LHCN-M2 (cell line): ENCODE measurements at places on chromosomes 1 and 21. TPM values are rescaled to one million over a fixed set of nuclear protein-coding genes. Genes with fewer than 3 reads are reported as not detected.
A peak's percentile ranks its signal among the peaks of the same experiment; 100 is the strongest.

The KIF14 gene
- total RNA-seq, result 27.1 and 29.7 TPM in 2 replicates

The OR2T2 gene
- not detected in 2 replicates for total RNA-seq

The SLC22A15 gene
- total RNA-seq, result 3.4 and 4.6 TPM in 2 replicates

The LCE1B gene
- not detected in 2 replicates for total RNA-seq

The C1orf216 gene
- 30.5 and 31.3 TPM in 2 replicates for total RNA-seq

The CFHR1 gene
- total RNA-seq, result not detected in 2 replicates

The KCNQ4 gene
- total RNA-seq, result 0.06 and 0.63 TPM in 2 replicates

The SPRR1A gene
- total RNA-seq, result not detected in 2 replicates

The PKN2 gene
- total RNA-seq, result 28.8 and 32.5 TPM in 2 replicates

The MACF1 gene
- 261 and 366 TPM in 2 replicates for total RNA-seq

The DEPDC1 gene
- total RNA-seq, result 134 and 141 TPM in 2 replicates

- DNase-seq, result no peak
Measured at GRCh38 chr1:233240371-233240770, 55.2 kb downstream of the PCNX2 start.

- DNase-seq, result no peak
Measured at GRCh38 chr1:22276396-22276748, 133.5 kb upstream of the WNT4 start.

- DNase-seq, result no peak
Measured at GRCh38 chr1:227919906-227920305, 27.8 kb downstream of the WNT9A start.

DNA sequence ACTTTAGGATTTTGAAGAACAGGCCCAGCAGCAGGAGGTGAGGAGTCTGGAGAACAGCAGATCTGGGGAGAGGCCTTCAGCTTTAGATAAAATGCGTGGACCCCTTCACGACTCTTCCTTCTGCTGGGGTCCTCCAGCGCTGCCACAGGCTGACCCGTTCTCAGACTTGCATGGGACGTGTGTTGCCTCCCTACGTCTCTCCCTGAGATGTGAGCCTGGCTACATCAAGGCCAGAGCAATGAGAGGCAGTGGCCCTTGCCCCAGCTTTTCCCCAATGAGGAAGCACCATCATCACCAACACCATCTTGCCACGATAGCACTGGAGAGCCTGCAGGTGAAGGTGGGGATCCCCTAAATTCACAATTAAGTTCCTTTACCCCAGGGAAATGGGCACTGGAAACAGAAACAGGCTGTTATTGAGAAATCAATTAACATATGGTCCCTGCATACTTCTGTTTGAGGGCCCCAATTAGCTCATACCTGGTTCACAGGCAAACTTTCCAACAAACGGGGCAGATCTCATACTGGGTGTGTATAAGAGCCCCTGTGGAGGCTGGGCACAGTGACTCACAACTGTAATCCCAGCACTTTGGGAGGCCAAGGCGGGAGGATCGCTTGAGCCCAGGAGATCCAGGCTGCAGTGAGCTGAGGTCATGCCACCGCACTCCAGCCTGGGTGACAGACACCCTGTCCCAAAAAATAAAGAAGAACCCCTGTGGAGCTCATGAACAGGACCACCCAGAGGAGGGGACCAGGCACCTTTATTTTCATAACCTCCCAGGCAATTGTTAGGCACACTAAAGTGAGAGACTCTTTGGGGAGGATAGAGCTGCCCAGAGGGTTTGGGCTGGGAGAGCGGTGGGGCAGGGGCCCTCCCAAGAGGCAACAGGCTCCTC is 12.1 kb upstream of the ADAMTSL4 start:
- DNase-seq, result no peak

DNA sequence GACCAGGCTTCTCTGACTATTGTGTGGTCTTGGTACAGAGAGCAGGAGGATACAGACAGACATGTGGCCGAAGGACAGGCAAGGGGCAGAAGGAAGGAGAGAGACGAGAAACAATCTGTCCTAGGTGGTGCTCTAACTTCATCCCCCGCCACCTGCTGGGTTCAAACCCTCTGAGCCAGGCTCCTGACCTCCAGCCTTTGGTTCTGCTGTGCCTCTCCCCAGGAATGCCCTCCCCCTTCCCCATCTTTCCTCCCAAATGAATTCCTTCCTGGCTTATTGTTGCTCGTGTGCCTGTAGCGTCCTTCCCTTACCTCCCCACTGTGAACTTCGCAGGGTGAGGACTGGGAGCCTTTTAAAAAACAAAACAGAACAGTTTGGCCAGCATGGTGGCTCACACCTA is 5.4 kb downstream of the TCEA3 start:
- no peak for DNase-seq

DNA sequence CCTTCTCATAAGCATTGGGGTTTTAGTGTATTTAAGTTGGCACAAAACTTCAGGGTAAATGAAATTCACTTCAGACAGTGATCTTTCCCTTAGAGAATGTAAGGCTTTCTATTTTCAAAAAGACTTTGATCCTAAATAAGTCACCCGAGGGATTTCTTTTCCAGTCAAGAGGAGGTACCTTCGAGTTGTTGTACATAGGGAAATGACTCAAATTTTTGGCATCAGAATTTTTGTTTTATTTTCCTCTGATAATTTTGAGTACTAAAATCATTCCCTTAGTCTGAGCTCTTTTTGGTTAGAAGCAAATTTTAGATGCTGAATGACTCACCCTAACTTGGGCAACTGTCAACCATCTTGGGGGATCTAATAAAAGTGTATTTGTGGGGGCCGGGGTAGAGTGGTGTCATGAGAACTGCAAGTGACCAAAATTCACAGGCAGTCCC is 193.9 kb downstream of the DHRS3 start:
- peak; percentile 63 for DNase-seq

- peak; percentile 96 for DNase-seq
Measured at GRCh38 chr1:72282271-72283021, at the start of gene NEGR1. NEGR1 (minus strand) TSS chr1:72282539.

DNA sequence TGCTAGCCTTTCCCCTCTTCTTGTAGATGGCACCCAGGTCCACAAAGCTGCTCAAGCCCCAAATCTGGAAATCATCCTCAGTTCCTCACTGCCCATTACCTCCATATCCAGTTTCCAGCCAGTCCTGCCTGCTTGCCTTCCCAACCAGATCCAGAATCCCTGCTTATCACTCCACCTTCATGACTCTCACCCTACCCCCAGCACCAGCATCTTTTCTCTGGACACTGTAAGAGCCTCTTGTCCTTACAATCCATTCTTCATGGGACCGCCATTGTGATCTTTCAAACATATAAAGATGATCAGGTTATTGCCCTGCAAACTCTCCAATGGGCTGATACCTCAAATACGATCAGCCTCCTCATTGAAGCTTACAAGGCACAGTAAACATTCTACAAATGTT is 23.5 kb upstream of the NPL start:
- DNase-seq, result no peak

- DNase-seq, result no peak
Measured at GRCh38 chr1:169648187-169648586, 18.3 kb upstream of the SELP start.

DNA sequence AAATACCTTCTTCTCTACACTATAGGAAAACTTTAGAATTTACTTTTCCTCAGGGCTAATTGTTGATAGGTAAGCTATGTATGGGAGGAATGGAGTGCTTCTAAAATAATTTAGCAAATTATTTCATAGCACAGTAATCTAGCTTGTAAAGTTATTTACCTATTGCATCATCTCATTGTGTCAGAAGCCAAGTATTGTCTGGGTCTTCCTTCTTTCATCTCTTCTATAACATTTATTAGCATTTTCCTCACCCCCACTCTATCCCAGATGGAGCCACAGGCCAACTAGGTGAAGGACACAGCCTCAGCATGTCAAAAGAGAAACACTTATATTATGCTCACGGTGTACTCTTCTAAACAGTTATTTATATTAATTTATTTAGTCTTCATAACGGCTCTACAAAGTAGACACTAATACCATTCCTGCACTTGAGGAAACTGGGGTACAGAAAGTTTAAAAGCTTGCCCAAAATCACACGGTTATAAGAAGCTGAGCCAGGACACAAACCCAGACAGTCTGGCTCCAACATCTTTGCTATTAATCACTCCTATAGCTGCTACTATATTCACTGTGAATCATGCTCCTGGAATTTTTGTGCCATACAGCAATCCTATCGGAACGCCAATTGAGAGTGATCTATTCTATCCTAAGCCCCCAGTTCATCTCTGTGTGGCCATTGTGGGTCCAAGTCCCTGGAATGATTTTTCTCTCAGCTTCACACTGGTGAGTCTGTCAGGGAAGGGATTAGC is 43.1 kb downstream of the OR10J5 start:
- peak; percentile 54 for DNase-seq

GRCh38 chr21:42171091-42172053 is 47.6 kb upstream of the ABCG1 start:
- DNase-seq, result no peak

DNA sequence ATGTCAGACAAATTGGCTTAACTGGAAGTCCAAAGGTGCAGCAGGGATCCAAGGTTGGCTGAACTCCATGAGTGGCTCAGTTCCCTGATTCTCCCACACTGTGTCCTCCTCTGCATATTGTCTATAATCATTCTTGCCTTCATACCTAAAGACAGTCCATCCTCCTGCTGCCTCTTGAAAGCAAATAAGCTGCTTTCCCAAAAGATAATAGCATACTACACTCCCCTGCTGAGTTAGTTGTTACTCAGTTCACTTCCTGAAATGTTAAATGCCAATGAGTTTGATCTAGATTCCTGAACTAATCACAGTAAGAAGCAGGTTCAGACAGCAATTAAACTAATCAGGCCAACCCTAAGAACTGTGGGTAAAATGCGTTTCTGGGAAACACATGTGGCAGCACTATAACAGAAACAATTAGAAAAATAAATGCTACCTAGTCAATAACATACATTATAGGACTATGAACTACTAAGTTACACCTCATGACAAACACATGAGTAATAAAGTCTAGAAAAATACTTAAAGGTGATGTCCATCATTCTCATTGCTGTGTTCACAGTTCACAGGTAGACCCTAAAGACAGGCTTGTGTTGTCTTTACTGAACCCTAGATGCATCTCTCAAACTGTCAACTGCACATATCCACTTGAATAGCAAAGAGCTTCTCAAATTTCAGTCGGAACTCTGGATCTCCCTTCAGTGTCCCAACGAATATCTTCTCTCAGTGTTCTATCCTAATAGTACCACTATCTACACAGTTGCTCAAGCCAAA is 50.8 kb upstream of the BOLA1 start:
- peak; percentile 12 for DNase-seq

GRCh38 chr1:2459757-2460156 is 16.3 kb upstream of the PLCH2 start:
- DNase-seq, result peak; percentile 31
